Activated CD4-positive, alpha-beta T cell treated with anti-CD3 and anti-CD28 coated beads, Interleukin-2, amount 50 U/mL, for 24 hours (primary cell): ENCODE measurements at places on chromosomes 1 and 21.

DNA sequence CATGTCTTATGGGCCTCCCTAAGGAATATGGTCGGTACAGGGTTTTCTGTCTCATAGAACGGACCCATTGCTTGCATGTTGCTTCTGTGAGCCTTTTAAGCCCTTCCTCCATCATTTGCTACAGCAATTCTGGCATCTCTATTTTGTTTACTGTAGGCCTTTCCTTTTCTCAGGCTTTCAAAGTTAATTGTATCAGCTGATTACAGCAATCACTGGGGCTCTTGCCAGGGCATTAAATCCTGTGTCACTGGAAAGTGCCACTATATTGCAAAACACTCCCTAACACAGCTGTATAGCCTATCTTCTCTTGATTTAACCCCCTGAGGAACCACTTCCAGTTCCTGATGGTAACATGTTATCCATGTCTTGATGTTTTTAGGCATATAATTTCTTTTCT lies 156.5 kb downstream of the PDE4B start:
- DNase-seq, result no peak

DNA sequence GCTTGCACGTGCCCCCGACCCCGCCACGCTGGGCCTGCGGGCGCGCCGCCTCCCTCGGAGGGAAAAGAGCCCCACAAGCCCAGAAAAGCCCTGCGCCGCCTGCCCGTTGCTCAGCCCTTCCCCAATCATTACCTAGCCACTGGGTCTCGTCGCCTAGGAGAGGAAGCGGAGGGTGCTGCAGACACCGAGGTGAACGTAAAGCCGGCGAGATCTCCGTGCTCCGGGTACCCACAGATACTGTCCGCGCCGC lies at the start of gene ENO1:
TSS of gene ENO1 (minus strand) at position 239 of the 250 bp plus-strand sequence. CDS start 3,778 bp downstream, outside the sequence.
- DNase-seq, result no peak

DNA sequence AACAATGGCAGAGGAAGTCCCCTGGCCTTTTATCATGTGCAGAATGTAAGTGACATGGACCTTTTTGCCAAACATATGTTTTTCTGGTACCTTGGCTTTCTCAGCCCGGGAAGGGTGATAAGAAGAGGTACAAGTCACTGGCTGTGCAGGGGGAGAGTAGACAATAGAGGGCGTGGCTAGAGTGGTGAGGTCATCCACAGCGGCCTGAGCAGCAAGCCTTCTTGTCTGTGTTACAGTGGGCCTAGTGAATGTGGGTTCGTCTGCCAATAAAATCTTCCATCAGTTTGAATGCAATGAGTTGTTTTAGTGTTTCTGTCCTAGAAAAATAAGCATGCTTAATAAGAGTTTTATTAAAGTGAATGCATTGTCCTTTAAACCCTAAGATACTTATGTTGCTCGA lies 59.0 kb upstream of the PGD start:
- no peak for DNase-seq

DNA sequence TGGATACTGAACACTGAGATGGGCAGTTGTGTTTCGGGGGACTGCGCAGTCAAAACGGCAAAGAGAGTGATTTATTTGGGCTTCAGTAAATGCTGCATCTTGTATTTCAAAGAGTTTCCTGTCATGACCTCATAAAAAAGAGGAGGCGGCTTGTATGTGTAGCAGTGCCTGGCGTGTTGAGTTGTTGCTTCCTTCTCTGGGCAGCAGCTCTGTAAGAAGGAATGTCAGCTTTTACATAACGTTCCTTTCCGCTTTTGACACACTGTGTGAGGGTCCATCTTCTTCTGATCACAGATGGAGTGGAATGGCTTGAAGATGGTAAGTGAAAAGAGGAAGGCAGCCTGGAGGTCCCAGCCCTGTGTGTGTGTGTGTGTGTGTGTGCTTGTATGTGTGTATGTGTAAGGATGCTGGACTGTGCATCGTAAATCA lies 941 bp downstream of the ELAVL4 start:
- no peak for DNase-seq

GRCh38 chr1:51210055-51210454 lies 26.0 kb upstream of the RNF11 start:
- DNase-seq, result no peak

GRCh38 chr1:55689800-55690199 lies 474.6 kb upstream of the USP24 start:
- DNase-seq, result no peak

DNA sequence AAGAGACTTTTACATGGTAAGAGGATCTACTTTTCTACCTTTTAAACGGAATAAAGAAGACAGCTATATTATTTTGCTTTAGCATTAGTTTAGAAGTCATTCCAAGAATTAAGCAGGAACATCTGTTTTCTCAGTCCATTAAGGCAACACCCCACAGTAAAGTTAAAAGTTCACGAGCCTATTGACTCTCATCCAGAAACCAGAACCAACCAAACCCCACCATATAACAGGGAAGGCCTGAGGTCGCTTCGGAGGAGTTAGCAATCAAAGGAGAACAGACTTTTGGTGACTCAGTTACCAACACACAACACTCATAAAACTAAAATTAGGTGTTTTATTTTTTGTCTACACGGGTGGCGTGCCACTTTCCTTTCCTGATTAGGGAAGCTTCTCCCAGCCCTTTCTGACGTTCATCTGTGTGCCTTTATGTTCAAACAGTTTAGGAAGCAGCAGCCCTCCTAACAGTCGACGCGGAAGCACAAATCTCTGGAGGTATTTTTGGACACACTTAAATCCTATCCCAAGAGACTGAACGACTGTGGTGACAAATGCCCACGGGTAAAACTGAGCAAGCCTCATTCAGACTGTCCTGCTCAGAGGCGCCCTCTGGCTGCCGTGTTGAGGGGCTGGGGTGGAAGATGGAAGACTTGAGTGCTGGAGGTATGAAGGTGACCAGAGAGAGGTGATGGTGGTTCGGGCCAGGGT lies 8.6 kb upstream of the PLA2G2C start:
- peak; percentile 65 for DNase-seq

- no peak for DNase-seq
Observed at GRCh38 chr21:33980276-33980916, 64.8 kb upstream of the ATP5PO start.

DNA sequence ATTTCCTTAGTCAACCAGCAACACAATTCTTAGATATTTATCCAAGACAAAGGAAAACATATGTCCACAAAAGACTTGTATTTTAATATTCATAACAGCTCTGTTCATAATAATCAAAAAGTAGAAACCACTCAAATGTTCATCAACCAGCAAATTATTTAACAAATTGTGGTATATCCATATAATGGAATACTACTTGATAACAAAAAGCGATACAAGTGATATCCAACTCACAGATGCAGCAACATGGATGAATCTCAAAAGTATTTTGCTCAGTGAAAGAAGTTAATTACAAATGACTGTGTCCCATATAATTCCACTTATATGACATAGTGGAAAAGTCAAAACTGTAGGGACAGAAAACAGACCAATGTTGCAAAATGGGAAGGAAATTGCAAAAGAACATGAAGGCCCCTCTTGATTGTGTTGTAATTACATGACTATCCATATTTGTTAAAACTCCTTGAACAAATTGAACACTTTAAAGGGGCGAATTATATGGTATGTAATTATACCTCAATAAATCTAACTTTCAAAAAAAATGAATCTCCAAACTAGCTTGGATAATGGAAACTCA lies 116.9 kb downstream of the EDEM3 start:
- no peak for DNase-seq

DNA sequence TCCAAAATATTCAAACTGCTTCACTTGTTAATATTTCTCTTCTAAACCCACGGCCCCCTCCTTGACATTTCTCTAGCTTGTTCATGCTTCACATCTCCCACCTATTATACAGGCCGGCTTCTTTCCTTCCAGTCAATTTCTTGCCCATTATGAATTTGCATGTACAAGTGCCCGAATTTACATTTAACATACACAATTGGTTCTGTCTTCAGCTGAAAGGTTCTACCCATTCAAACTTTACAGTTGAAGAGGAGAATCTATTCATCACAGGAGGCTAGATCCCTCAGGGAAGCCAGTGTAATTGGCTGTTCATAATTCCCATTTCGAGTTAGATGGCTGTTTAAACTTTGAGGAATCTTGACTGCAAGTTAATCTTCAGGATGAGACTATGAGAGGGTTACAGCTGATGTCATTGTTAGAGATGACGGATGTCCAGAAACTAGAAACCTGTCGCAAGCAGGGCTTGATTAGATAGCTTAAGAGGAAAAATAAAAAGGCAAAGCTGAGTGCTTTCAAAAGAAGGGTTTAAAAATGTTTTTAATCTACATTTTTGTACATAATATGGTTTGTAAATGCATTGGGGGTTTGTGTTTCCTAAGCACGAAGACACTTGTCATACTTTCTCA lies 157.0 kb downstream of the ADSS2 start:
- DNase-seq, result no peak

DNA sequence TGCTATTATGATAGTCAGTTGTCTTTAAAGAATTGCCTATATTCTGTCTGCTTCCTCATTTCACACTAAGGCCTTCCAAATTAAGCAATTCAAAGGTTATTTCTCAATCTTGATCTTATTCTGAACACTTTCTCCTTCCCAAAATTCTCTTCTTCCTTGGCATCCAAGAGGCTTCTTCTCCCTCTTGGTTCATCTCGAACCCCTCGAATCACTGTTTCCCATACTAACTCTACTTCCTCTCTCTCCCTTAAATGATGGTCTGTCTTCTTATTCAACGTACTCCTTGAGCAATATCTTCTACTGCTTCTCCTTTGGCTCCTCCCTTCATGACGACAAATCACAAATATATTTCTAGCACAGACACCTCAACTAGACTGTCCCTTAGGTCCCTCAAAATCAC lies 4.5 kb downstream of the COPA start:
- DNase-seq, result no peak

DNA sequence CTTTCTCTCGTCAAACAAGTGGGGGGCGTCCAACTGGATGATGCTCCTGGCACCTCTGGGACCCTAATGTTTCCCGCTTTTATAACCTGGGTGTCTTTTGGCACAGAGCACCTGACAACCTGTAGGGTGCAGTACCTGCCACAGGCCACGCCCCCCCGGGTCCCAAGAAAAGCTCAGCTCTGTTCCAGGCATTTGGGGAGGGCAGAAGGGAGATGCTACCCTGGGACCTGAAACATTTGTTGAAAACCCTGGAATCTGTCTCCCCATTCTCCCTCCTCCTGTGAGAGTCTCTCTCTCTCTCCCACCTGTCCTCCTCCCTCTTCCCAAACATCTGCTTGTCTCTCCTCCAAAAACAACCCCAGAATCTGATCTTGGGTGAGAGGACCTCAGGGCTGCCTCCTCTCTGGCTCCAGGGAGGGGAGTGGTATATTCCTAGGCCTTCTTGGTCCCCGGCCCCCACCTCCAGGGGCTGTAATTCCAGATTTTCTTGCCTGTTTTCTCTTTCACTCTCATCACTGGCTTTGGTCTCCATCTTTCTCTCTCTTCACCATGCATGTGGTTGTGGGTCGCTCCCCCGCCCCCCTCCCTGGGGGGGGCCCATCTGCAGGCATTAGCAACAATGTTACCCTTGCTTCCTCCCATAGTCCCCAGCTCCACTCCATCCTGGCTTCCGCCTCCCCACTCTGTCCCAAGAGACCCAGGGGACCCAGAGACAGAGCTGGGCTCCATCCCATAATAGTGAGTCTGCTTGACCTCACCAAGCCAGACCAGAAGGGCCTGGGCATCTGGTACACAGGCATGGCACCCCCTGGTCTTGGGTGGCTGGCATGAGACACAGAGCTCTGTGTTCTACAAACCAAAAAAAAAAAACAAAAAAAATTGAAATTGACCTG lies 4.1 kb downstream of the AHDC1 start:
- DNase-seq, result no peak

- DNase-seq, result no peak
Observed at GRCh38 chr1:8903908-8904650, 25.6 kb upstream of the ENO1 start.

GRCh38 chr21:38349111-38349746 lies 92.4 kb downstream of the KCNJ15 start:
- no peak for DNase-seq

- no peak for DNase-seq
Observed at GRCh38 chr21:43201491-43201890, 32.7 kb downstream of the CRYAA start.

DNA sequence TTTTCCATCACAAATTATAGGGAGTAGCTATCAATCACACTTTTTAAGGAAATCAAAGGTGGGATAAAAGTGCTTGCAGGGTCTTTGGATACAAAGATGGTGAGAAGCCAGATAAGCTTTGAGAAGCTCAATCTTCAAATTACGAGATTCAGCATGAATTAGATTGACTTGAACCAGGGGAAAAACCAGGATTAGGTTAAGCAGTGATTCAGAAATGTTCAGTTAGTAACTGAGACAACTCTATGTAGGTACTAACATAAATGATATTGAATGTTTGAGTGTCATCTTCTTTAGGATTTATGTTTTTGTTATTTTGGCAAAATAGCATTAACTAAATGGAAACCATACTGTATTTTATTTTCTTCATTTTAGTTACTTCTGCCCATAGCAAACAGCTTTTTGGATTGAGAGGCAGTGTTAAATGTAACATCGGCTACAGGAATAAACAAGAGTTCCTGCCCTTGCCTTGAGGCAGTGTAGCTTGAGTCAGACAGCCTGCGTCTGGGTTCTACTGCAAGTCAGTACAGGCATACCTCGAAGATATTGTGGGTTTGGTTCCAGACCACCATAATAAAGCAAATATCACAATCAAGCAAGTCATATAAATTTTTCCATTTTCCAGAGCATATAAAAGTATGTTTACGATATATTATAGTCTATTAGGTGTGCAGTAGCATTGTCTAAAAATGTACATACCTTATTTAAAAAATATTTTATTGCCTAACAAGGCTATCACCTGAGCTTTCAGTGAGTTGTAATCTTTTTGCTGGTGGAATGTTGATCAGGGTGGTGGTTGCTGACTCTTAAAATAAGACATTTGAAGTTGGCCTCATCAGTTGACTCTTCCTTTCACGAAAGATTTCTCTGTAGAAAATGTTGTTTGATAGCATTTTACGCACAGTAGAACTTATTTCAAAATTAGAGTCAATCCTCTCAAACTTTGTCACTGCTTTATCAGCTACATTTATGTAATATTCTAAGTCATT lies 36.9 kb upstream of the BACH1 start:
- DNase-seq, result no peak
